ENCODE measurements at places on chromosomes 6 and 20.
A peak's percentile ranks its signal among the peaks of the same experiment; 100 is the strongest.

DNA sequence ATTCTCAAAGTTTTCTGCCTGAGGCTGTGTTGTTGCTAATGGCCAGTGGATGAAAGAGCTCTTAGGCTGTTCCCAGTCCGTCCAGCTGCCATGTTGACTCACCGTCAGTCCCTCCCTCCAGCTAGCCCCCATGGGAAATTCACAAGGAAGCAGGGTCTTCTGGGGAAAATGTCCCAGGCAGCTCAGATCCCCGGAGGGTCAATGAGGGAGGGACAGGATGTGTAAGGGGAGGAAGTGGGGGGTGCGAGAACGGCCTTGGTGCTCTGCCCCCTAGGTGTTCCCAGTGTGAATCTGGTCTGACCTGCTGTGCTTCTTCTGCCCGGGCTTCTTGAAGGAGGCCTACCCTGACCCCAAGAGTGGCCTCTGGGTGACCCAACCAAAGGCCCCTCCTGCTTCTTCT, 65.9 kb downstream of the CEBPB start:
- no peak for DNase-seq

GRCh38 chr6:12233693-12234571, 56.2 kb upstream of the EDN1 start:
- peak; percentile 23 for DNase-seq

- DNase-seq, result no peak
These were observed 26.8 kb downstream of the ERGIC3 start for GRCh38 chr20:35568645-35569044.

DNA sequence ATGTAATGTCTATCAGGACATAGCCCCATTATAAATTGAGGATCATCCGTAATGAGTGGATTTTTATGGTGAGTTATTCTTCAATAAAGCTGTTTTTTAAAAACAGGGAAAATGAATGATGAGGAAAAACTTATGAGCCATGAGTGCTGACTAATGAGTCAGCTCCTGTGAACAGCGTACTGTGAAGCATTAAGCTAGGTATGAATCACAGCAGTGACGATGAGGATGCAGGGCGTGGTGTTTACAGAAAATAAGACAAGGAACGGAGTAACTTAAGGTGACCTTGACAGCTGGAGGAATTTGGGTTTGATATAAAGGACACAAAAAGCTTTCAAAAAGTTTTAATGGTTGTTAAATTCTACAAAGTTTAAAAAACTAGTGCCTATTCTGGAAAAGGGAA, 96.3 kb downstream of the FOXF2 start:
- no peak for DNase-seq

DNA sequence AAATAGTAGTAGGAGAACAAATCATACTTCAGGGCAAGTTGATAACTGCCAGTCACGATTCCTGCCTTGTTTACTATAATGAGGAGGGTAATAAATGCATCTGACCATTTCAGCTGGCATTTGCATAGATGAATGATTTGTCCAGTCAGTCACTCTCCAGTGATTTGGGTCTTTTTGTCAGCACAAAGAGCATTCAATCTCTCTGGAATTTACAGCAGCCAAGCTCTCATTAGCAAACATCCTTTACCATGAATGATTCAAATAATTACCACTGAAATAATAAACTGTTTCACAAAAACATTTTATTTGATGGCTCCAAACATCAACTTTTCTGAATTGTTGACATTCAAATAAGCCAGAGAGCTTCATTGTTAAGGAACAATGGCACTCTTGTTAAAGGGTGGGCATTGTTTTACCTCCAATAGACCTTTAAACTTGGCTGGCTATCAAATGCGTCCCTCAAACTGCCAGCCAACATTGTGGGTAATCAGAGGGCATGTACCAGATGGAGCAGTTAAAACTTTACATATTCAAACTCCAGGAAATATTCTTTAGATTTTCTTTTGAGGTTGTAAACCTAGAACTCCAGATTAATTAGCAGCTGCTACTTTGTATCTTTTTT, 30.0 kb upstream of the FBXL4 start:
- no peak for DNase-seq

GRCh38 chr6:8017705-8018104, 46.5 kb downstream of the BLOC1S5 start:
- DNase-seq, result no peak

DNA sequence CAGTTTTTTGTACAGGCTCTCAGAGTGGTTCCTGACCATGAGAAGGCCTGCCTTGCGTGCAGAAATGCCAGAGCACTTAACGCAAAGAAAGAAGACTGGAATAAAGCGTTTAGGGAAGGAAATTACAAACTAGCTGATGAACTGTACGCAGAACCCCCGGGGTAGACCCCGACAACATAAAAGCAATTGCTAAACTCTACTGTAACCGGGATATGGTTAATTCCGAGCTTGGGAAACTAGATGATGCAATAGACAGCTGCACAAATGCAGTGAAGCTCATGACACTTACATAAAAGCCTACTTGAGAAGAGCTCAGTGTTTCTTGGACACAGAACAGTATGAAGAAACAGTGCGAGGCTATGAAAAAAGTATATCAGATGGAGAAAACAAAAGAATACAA, 35.7 kb downstream of the CITED2 start:
- DNase-seq, result no peak

- no peak for DNase-seq
These were observed 12.1 kb upstream of the C20orf203 start for GRCh38 chr20:32685541-32686529.

DNA sequence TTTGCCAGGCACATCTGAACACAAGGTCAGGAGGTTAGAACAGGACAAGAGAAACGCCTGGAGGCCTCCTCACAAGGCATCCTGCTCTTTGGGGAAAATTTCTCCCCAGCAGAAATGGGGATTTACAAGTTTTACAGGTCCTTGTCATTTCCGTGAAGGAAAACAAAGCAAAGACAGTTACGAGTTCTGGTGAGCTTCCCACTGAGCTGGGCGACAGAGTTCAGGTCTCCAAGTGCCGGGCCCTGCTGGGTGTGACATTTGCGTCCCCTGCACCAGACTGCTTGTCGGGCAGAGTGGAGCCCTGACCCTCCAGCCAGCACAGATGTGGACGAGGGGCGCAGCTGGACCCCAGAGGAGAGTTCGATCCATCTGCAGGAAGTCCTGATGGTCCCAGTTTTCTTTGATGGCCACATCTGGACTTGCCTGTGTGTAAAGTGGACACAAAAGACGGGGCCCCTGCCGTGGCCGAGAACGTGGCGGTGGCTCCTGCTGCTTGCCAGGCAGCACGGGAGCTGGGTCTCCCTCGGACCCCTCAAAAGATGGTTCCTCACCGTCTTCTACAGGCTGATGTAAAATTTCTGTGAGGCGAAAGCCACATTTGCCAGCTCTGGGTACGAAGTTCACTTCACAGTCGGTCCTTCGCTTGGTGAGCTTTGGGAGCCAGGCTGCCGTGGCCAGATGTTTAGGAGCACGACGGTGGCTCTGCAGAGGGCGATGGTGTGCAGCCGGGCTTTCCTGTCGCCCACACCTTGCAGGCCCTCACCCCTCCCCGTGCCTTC, 5.2 kb upstream of the ADRM1 start:
- no peak for DNase-seq

DNA sequence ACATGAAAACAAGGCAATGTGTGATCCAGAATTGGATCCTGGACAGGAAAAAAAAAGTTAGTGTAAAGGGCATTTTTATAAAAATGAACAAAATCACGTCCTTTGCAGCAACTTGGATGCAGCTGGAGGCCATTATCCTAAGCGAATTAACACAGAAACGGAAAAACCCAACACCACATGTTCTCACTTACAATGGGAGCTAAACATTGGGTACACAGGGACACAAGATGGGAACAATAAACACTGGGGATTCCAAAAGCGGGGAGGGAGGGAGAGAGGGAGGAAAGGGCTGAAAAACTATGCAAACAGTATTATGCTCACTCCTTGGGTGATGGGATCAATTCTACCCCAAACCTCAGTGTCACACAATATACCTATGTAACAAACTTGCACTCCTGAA, 91.4 kb upstream of the BTBD3 start:
- no peak for DNase-seq

DNA sequence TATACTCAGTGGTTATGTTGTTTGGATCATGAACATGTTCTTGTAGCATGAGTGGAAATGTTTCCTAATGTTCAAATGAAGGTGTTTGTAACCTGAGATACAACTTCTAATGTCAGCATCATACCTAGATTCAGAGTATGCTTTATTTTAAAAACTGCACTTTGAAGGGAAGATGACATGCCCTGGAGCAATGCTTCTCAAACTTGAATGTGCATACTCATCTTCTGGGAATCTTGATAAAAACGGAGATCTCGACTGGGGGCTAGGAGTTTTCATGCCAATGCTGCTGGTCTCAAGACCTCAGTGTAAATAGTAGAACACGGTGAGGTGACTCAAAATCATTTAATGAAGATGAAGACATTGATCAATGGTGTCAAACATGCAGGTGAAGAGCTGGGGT, 440.0 kb upstream of the NOX3 start:
- no peak for DNase-seq

DNA sequence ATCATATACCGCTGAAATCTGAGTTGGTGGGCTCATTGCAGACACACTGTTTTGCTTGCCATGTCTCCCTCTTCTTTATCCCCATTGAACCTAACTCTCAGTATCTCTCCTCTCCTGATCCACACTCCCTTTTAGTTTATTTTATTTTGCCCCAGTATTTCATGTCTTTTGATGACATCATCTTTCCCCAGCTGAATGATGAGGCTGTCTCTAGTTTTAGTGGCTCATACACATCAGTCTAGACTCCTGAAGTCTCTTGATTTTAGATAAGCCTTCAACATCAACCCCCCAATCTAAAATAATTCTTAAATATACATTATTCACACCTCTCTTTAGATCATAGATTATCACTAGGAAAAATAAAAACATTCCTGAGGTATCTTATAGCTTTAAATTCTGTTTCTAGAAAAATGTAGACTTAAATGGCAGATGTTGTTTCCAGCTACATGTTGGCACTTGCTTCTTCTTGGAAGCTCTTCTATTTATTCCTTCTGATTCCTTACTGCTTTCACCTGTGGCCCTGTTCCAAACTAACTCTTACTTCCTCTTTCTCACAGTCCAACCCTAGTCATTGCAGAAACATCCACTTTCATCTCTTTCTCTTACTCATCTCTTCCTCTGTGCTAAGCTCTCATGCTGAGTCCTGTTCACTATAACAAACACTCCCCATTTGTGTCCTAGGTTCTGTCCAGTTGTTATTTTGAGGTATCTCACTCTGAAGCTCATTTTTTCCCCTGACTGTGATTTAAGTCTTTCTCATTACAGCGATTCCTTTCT, 191.9 kb upstream of the SLC35B3 start:
- DNase-seq, result no peak

DNA sequence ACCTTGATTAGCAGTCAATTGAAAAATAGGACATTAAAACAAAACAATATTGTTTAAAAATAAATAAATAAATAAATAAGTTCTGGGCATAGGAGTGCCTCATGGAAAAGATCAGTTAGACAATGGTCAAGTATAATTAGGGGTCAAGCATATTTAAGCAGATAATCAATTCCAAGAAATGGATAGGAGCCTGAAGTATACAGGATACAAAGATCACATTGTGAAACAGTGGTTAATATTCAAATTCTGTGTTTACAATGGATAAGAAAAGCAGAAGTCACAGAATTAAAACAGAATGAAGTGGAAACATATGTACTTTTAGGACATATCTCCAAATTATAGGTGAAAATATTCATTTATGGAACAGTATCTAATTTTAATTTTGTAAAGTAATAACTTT, 1028.6 kb upstream of the CITED2 start:
- DNase-seq, result no peak

GRCh38 chr6:42787063-42787472, 5.2 kb downstream of the BICRAL start:
- no peak for DNase-seq

GRCh38 chr6:156062091-156062563, 606.5 kb upstream of the NOX3 start:
- DNase-seq, result no peak

DNA sequence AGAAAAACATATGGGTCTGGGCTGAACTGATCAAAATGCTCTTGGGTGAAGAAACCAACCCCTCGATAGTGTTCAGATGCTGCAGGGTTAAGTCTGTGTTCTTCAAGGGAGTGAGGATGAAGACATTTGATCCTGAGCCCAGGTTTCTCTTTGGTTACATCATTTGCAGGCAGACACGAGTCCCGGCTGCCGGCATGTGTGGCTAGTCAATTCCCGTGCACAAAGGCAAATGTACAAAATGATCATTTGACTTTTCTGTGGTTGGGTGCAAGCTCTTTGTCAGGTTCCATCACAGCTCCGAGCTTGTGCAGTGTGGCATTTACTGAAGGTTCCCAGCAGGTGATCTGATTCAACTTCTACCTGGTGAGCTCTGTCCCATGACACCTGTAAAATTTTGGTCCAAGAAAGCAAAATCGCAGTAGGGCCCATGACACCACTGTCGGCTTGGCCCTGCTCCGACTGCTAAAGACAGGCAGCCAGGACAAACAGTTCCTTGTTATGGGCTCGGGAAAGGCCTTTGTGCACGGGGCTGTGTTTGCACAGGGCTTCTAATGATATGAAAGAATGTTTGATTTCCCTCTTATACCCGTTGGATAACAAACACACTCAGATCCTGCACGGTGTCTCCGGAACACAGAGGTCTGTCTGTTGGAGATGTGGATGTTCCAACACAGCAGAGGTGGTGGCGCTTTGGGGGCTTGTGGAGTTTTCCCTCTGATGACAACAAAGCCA, 46.9 kb downstream of the GJA10 start:
- no peak for DNase-seq

GRCh38 chr6:30915591-30915946, 1.5 kb downstream of the VARS2 start:
- peak; percentile 64 for DNase-seq

DNA sequence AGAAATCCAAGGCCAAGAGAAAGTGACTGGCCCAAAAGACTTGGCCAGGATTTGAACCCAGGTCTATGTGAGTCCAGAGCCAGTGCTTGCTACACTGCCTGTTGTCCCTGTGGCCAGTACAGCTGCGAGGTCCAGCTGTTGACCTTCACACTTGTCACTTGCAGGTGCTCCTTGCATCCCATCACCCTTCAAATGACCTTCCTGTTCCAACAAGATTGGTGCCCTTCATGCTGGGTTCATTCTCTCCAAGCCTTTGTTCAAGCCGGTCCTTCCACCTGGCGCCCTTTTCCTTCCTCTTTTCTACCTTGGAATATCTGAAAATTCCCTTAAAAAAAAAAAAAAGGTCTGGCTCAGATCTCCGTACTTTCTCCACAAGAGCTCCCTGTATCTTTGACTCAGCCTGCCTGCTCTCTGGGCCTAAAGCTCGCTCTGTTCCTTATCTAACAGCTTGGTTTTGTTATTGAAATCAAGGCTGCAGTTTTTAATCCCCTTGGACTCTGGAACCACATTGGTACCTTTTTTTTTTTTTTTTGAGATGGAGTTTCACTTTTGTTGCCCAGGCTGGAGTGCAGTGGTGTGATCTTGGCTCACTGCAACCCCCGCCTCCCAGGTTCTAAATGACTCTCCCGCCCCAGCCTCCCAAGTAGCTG, 22.2 kb upstream of the MRPS18A start:
- no peak for DNase-seq

Data from GM19239 (cell line).